Glutamatergic neuron (in vitro differentiated cells): ENCODE measurements at places on chromosomes 5 and 9.

DNA sequence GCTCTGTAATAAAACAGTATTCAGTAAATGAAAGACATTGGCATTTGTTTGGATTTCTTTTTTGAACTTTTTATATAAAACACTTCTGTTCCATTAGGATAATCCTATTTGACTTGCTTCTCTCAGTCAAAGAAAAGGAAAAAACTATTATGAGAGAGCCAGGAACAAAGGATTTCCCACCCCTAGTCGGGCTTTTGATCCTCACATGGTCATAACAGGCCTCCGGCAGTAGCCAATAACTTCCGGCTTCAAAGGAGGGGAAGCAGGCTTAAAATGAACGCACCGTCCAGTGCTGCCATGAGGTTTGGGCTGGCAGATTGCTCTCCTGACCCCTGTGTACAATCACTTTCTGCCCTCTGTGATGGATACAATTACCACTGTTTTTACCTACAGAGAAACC lies 209.3 kb downstream of the ZNF608 start:
- no peak for DNase-seq

DNA sequence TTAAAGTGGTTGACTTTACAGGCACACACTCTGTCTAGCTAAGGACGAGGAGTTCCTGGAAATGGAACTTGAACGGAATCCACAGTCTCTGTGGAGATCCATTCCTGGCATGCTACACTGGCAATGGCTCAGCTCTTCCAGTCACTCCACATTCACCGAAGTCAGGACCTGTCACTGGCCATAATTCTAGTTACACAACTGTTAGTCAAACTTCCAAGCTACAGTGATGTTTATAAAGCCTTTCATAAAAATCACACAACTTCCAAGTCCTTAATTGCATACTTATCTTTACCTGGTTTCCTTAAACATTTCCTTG lies 15.7 kb downstream of the CDC14B start:
- DNase-seq, result no peak

GRCh38 chr5:2220741-2221140 lies 338.0 kb upstream of the IRX4 start:
- no peak for DNase-seq

DNA sequence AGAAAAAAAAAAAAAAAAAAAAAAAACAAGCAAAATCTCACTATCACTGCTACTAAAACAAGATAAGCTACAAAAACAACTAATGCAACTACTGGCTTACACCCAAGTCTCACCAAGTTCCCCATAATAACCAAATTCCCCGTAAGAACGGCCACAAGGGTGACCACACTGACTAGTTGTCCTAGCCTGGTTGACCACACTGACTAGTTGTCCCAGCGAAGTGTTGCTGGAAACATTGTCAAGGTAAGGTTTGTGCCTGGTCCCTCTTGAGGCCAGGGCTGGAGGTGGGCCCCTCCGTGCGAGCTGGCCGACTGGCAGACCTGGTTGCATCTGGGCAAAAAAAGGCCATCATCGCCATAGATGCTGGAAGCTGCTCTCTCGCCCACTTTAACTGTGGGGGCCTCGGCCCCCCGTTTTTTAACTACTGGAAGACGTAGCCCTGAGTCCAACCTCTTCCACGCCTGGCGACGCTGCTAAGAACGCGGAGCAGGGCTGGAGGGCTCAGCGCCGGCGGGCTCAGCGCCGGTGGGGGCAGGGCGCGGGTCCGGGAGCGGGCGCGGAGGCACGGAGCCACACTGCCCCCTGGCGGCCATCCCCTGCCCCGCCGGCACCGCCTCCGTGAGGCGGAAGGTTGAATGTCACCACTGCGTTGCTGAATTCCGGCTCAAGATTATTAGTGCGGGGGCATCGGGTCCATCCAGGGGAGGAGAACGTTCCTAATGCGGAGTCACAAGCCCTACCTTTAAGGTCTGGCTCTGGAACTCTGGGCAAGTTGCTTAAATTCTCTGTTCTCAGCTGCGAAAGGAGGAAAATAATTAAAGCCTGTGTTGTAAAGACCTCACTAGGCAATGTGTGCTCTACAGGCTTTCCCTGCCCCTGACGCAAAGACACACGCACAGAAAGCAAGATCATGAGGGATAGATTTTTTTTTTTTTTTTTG lies 84.0 kb downstream of the HSD17B3 start:
- peak; percentile 90 for DNase-seq

- no peak for DNase-seq
Measured at GRCh38 chr9:20507431-20507830, 114.9 kb downstream of the MLLT3 start.

DNA sequence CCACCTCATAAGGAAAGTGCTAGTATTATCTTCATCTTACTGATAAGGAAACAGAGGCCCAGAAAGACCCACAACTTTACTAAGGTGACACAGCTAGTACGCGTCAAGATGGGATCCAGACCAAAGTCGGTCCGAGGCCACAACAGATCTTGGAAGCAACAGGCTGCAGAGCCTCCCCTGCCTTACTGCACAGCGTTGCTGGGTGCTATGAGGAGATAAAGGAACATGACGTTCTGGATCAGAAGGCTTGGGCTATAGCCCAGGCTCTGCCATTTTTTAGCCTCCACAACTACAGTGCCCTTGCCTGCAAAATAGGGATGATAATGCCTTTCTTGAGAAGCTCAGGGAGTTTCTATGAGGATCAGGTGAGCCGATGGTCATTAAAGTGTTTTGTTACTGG lies 144.1 kb downstream of the NMUR2 start:
- DNase-seq, result no peak

- no peak for DNase-seq
Measured at GRCh38 chr5:153979028-153979783, 59.5 kb downstream of the FAM114A2 start.

GRCh38 chr9:136655536-136656182 lies 7.1 kb upstream of the EGFL7 start:
- DNase-seq, result no peak

GRCh38 chr5:158881091-158881880 lies 218.4 kb downstream of the EBF1 start:
- DNase-seq, result no peak
